ENCODE measurements at places on chromosomes 7 and 10. TPM values are rescaled to one million over a fixed set of nuclear protein-coding genes. Genes with fewer than 3 reads are reported as not detected.

GRCh38 chr7:139423091-139423490 lies 60.4 kb downstream of the KLRG2 start:
- DNase-seq, result no peak

DNA sequence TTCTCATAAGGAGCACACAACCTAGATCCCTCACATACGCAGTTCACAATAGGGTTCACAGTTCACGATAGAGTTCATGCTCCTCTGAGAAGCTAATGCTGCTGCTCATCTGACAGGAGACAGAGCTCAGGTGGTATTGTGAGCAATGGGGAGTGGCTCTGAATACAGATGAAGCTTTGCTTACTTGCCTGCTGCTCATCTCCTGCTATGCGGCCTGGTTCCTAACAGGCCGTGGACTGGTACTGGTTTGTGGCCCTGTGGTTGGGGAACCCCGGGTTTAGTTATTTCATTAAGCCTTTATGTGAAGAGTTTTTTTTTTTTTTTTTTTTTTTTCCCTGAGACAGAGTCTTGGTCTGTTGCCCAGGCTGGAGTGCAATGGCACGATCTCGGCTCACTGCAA lies 19.4 kb downstream of the SLK start:
- DNase-seq, result no peak

Gene SPDYE9
- polyA plus RNA-seq, result 0.13 TPM

Gene BTBD16
- not detected for polyA plus RNA-seq
